ENCODE measurements at places on chromosomes 11 and 22.

DNA sequence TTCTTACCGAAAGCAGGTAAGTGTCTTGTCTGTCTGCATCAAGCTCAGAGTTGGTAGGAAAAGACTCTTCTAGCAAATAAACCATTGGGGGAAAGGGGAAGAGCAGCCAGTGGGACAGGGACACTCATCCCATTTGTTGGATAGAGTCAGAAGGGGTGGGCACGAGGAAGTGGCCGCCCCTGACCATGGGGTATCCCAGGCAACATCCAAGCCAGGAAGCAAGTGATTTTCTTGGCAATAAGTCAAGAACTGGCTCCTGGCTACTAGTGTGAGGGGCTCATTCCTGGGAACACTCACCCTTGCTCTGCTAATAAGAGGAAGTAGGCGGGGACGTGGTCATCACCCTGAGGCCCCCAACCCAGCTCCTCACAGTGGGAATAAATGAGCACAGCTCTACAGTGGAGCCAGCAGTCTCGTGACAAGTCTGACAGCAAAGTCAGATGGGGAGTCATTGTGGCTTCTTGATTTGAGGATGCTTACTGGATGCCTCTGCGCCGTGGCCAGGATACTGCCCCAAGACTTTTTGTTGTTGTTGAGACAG lies 6.7 kb downstream of the SLC25A18 start:
- DNase-seq = no peak

- DNase-seq = no peak
Measured at GRCh38 chr11:6474806-6475500, 1.2 kb upstream of the TRIM3 start.

DNA sequence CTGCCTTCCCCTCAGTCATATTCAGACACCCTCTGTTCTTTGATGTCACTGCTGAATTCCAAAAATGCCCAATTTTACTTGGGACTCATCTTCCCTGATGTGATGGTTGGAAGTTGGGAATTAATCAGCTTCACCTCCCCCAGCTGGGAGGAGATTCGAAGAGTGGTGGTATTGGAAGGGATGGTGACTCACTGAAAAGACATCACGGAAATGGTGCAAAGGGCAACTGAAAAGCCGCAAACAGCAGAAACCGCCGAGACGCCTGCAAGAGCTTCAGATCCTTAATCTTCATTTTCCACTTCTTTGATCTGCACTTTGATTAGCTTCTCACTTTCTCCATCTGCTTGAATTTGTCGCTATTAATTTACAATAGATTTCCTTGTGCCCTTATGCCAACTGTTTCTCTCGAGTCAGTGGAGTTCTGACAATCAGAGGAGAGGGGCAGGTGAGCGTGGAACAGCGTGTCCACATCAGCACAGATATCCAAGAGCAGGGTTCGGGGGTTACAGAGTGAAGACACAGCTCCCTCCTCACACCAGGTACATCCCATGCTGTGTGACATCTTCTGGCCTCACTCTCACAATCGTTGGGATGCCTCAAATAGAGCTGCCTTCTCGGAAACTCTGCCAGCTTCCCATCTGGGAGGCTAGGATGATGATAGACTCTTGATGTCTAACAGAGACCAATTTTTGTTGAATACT lies 325.4 kb downstream of the BRD1 start:
- no peak for DNase-seq

GRCh38 chr11:127103586-127104388 lies 103.2 kb upstream of the KIRREL3 start:
- no peak for DNase-seq

DNA sequence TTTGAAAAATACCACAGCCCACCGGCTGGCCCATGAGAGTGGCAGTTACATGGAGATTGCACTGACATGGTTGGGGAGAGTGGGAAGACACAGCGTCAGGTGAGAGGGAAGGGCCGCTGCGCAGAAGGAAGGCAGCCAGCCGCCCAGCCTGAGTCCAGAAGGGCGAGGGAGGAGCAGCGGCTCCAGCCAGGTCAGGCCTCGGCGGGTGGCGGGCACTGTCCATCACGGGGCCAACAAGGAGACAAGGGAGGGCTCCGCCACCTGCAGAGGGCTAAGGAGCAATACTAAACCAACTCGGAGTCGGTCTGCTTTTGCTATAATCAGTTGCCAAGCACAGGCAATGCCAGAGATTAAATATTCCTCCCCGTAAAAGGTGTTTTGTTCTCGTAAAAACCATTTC lies 384.5 kb downstream of the TBC1D22A start:
- no peak for DNase-seq

- no peak for DNase-seq
Measured at GRCh38 chr11:101096036-101096704, 33.4 kb downstream of the PGR start.

- no peak for DNase-seq
Measured at GRCh38 chr11:66559866-66560676, 8.3 kb downstream of the CTSF start.

GRCh38 chr11:111570796-111571195 lies 30.3 kb downstream of the LAYN start:
- no peak for DNase-seq

- DNase-seq = peak; percentile 87
Measured at GRCh38 chr22:28051787-28052356, 132.8 kb upstream of the PITPNB start.

GRCh38 chr22:46389081-46389480 lies 53.6 kb downstream of the TRMU start:
- no peak for DNase-seq

- no peak for DNase-seq
Measured at GRCh38 chr11:65793144-65793581, 6.3 kb downstream of the OVOL1 start.

DNA sequence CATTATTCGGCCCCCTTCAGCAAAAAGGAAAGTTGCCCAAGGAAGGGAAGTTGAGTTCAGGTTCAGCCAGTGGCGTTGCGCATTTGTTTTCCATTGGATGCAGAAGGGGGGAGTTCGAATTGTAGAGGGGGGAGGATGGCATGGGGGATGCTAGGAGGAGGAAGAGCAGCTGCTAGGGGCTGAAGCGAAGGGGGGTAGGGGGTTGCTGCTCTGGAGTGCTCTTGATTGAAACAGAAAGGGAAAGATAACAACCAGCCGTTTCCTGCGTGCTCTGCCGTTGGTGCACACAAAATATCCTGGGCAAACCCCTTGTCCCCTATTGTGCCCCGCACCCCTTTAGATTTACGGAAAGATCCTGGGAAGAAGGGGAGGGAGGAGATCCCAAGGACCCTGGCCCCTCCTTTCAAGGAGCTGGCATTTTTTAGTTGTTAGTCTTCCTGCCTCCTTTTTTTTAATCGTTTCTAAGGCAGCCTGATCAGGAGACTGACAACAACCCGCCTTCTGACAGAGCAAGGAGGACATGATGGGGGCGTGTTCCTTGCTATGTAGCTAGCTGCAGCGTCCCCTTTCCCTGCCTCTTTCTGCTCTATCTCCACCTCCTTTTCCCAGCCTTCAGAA lies 2.1 kb downstream of the KMT2A start:
- DNase-seq = no peak

- DNase-seq = no peak
Measured at GRCh38 chr11:38460429-38460828, 1862.4 kb upstream of the RAG2 start.

GRCh38 chr11:76329084-76329648 lies 51.8 kb downstream of the THAP12 start:
- DNase-seq = peak; percentile 62

- DNase-seq = peak; percentile 88
Measured at GRCh38 chr11:1921574-1922141, 2.2 kb downstream of the TNNT3 start.

DNA sequence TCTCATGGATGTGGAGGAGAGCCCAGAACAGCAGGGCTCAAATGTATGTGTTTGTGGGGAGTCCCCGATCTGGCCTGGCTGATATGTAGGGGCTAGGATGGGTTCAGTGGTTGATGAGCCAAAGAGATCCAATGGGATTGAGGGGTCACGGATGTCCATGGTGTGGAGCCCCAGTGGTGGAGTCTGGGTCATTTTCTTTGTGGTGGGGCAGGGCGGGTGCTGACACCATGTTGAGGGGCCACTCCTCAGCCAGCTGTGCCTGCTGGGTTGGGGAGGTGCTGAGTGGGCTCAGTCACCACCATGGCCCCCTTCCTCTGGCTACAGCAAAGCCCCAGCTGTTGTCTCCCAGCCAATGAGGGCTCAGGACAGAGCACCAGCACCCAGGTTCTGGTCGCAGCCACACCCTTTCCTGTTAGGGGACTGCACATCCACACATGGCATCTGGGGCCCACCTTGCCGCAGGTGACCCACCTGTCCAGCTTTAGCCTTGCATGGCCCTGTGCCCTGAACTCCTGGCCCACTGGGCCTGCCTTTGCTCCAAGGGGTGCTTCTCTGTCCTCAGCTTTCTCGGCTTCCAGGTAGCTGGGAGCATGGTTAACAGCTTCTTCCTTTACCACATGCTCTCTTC lies 3.2 kb upstream of the GNAZ start:
- DNase-seq = peak; percentile 51

DNA sequence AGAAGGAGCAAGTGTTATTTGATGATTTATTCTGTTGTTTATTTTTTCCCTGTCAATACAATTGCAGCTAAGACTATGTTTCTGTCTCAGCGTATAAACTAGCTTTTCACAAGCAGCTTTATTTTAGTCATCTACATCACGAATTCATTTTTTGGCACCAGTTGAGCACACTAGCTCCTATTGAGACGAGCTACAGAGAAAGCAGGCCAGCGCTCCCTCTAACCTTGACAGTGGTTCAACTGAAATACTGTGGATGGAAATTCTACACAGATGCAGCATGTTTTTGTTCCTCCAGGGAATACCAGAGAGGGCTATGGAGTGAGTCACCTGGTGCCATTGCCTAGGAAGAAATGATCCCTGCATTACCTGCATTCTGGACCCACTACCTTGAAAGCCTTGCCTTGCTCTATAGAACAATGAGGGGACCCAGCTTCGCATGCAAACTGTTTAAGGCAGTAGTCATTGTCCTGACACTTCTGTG lies 108.2 kb upstream of the ARHGAP42 start:
- no peak for DNase-seq

GRCh38 chr22:50376085-50376651 lies 33.0 kb downstream of the PPP6R2 start:
- peak; percentile 8 for DNase-seq

DNA sequence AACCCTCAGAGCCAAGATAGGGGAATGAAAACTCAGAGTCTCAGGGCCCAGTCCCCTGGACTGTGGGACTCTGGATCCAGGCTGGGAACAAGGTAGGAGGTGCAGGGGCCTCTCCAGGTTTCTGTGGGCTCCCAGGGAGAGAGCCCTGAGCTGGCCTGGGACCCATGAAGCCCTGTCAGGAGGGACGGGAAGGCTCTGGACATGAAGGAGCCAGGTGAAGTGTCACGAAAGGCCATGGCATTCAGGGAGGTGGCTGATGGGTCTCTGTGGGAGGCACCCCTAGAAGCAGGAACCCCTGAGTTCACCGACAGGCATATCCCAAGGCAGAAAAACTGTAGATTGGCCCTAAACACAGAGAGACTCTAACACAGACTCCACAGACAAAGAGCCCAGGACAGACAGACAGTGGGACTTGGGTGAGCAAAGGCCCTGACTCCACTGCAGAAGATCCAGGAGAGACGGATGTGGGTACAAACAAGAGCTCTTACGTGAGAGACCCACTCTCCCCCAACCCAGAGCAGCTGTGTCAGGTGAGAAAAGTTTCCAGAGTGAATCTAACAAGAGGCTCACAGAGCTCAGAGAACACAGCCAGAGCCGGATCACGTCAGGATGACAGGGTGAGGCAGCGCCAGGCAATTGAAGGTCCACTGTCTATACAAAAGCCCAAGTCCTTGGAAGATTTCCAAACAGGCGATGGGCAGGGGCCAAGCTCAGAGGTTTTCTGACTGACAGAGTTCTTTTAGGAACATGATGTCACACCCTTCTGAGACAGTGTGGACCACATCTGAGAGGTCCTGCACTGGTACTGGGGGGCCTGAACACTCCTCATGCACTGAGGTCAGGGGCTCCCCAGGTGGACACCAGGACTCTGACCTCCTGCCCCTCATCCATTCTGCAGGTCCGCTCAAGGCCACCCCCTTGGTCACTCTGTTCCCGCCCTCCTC lies 27.4 kb downstream of the IGLL5 start:
- peak; percentile 73 for DNase-seq
